Motor neuron (in vitro differentiated cells): ENCODE measurements at places on chromosomes 7 and 10. TPM values are rescaled to one million over a fixed set of nuclear protein-coding genes. Genes with fewer than 3 reads are reported as not detected.

The MSRB2 gene
- 27.2 and 27.3 TPM in 2 replicates for total RNA-seq

The SH2D4B gene
- total RNA-seq: 0.17 and 0.27 TPM in 2 replicates

The CPEB3 gene
- total RNA-seq: 10.7 and 12.5 TPM in 2 replicates

DNA sequence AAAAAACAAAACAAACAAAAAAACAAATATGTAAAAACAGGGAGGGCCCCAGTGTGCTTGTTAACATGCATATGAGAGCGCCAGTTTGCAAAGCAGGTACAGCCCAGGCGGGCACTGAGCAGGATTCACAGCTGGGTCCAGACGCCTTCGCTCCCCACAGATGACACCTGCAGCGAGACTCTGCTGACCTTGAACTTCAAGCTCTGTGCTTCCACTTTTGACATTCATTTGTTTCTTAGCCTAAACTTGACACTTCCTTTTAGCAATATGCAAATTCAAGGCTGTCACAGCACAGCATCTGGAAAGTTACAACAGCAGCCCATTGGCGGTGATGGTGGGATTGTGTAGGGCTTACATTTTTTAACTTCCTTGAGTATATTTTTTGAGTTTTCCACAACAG, 88.8 kb upstream of the TNS3 start:
- ATAC-seq: peak; percentile 50

- peak; percentile 83 for ATAC-seq
Observed at GRCh38 chr7:43481902-43482678, 100.8 kb upstream of the STK17A start.

- ATAC-seq: no peak
Observed at GRCh38 chr10:1620803-1621202, 116.5 kb downstream of the ADARB2 start.

The SPDYE6 gene
- total RNA-seq: 0.16 and 0.23 TPM in 2 replicates

DNA sequence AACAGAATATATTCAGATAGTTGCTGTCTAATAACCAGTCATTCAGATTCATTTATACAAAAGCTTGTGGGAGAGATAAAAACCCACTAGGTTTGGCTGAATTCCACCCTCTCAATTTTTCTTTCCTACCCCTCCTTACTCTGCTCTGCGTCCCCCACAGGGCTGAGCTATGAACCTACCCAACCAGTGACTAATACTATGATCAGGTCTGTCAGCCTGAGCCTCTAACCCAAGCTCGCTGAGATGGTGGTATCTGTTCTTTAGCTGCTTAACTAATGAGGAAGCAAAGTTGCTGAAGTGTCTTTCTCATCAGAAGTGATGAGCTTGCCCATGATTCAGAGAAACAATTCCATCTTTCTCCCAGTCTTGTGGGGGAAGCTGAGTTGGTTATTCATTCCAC, 248.7 kb upstream of the GPR26 start:
- no peak for ATAC-seq

GRCh38 chr7:129875745-129876411, 76.9 kb downstream of the UBE2H start:
- ATAC-seq: no peak

GRCh38 chr10:42948040-42948439, 128.8 kb upstream of the RET start:
- ATAC-seq: no peak

DNA sequence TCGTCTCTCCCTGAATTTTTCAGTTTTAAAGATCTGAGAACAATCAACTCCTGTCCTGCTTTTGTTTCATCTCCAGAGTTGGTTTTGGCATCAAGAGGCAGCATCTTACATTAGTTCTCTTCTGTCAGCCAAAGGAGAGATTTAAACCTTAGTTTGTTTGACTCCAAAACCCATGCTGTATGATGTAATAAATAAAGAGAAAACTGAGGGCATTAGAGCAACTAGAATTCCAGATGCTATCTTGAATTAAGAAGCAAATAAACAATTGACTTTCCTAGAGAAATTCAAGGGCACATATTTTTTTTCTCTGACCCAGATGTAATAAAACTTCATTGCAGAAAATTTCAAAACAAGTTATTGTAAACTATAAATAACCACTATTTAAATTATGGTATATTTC, 54.4 kb downstream of the INHBA start:
- no peak for ATAC-seq

- no peak for ATAC-seq
Observed at GRCh38 chr7:128120116-128120515, 88.9 kb upstream of the LRRC4 start.

DNA sequence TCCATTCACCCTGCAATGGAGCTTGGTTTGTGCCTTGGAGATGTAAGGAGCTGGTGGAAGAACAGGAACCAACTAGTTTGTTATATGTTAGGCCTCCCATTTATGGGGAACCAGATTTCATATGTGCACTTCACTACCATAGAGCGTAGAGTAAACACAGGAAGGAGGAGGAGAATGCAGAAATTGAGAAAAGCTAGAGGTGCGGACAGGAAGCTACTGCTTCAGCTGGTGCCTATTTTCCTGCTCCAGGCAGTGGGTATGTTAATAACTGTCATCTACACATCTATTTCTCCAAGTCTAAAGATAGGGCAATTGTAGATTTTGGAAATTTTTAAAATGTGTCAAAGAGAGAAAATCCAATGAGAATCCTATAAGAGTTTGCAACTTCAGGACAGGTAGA, 482.2 kb downstream of the PLXDC2 start:
- peak; percentile 63 for ATAC-seq

The C10orf90 gene
- total RNA-seq: 0.05 and 0.13 TPM in 2 replicates

DNA sequence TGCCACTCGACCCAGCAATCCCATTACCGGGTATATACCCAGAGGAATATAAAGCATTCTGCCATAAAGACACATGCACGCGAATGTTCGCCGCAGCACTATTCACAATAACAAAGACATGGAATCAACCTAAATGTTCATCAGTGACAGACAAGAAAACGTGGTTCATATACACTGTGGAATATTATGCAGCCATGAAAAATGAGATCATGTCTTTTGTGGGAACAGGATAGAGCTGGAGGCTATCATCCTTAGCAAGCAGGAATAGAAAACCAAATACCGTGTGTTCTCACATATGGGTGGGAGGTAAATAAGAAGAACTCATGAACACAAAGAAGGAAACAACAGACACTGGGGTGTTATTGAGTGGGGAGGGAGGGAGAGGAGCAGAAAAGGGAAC, 84.7 kb downstream of the SLC16A9 start:
- no peak for ATAC-seq

DNA sequence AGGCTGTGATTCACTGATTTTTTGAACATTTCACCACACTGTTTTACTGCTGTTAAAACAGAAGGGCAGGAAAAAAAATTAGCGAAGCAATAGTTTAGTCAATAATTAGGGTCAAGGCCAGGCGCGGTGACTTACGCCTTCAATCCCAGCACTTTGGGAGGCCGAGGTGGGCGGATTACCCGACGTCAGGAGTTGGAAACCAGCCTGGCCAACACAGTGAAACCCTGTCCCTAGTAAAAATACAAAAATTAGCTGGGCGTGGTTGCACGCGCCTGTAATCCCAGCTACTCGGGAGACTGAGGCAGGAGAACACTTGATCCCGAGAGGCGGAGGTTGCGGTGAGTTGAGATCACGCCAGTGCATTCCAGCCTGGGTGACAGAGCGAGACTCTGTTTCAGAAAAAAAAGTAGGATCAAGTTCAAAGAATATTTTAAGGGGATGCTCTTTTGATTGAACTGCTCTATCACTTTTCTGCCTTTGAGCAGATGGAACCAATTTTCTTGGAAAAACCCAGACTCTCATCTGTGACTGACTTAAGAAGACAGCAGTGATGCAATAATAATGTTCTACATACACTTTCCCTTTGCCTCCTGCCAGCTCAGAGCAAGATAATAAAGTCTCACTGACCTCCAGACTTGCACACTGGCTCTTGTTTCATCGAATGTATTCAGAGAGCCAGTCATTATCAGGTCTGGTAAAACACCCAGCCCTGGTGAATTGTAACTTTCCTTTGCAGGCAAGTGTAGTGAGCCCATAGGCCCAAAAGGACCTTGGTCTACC, 1.6 kb upstream of the PPA1 start:
- ATAC-seq: no peak

- no peak for ATAC-seq
Observed at GRCh38 chr10:17808971-17809841, at the start of gene MRC1. MRC1 (plus strand) TSS chr10:17809348; CDS start chr10:17809466, 118 bp downstream.

DNA sequence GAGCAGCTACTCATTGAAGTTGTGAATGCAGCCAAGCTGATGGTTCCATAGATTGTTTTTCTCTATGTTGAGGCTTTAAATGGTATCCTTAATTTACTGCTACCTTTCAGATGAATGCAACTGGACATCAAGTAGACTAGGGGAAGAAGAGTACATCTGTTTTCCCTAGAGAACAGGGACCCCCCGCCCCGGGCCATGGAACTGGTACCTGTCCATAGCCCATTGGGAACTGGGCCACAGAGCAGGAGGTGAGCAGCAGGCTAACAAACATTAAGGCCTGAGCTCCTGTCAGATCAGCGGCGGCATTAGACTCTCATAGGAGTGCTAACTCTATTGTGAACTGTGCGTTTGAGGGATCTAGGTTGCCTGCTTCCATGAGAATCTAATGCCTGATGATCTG, 391.3 kb downstream of the AUTS2 start:
- no peak for ATAC-seq

DNA sequence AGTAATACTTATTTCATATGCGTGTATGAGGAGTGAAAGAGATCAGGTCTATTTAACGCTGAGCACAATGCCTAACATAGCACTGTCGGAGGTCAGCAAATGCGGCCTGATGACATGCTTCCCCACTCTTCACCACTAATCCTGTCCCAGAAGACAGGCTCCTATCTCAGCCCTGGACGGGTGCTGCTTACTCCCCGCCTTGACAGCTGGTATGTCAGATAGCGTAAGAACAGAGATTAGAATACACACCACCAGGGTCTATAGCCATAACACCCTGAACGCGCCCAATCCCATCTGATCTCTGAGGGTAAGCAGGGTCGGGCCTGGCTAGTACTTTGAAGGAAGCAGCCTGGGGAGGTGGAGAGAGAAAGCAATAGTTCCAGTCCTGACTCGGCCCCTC, 32.3 kb upstream of the TM9SF3 start:
- ATAC-seq: no peak

GRCh38 chr10:7662522-7662921, 4.2 kb downstream of the ITIH5 start:
- ATAC-seq: no peak

The OR2A7 gene
- total RNA-seq: 1.4 TPM in 1 of 2 replicates, not detected in the other

- ATAC-seq: no peak
Observed at GRCh38 chr7:11358637-11359036, 385.0 kb downstream of the PHF14 start.

- no peak for ATAC-seq
Observed at GRCh38 chr7:157439149-157439548, 102.3 kb downstream of the DNAJB6 start.

- peak; percentile 40 for ATAC-seq
Observed at GRCh38 chr10:49139846-49140195, 6.0 kb upstream of the FAM170B start.

The PRSS37 gene
- total RNA-seq: 0.47 and 1.2 TPM in 2 replicates

DNA sequence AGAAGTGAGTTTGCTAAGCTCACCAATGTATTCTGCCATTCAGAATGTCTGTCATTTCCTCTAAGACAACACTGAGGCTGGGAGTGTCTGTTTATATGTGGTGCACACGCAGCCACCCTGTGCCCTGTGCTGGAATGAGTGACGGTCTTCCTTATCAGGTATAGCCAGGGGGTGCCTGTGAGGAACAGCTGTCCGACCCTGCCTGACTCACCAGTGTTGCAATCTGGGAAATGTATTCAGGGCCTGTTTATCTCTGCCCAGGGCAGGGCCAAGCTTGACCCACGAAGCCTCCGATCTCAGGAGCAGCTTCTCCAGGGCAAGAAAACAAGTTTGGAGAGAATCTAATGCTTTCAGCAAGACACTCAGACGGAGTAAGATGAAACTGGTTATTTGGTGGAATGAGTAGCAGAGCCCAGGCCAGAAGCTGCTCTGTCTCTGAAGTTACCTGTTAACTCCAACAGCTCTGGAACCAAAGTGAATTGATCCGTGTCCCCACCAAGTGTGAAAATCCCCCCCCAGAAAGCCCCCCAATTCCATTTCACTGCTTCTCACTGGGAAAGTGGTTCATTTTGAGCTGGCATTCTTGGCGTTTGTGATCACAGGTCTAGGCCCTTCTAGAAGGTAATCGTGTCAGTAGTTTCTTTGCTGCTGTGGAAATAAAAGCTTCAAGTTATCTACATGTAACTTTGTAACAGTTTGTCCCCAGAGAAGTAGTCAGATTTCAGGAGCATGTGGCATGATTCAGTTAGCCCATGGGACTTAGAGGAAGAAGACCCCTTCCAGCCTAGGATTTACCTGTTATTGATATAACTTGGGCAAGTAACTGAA, 6.1 kb upstream of the UBE2H start:
- no peak for ATAC-seq

DNA sequence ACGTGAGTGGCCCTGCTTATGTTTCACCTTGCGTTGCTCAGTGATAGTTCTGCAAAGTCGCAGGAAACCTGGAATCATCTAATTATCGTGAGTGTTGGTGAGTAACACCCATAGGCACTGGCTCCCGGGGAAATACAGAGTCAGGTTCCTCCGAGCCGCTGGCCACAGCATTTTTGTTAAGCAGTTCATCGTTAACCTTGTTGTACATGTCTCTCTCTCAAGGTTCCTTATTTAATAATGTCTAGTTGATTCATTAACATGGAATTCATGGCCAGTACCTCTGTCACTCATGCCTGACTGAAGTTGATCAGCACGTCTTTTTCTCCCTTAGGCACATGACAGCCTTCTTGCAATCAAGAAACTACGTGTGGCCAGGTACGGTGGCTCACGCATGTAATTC, 3.1 kb upstream of the ZFAND2A start:
- ATAC-seq: no peak

- no peak for ATAC-seq
Observed at GRCh38 chr10:48464121-48464870, 140.6 kb downstream of the ARHGAP22 start.

DNA sequence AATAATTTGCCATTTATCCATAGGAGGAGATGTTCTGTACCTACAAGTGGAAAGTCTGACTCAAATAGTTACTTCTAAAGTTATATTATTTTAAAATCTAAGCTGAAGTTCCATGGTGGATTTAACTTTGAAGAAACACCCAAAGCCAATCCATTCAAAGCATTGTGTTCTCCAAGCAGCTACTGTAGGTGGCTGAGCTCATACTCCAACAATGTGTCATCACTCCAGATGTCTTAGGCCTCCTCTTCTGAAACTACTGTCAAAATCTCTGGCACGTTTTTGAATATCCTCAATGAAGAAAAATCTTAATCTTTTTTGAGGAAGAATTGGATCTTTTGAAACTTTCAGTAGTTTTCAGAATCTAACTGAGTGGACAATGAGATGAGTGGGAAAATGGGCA, 169.1 kb downstream of the PTEN start:
- ATAC-seq: no peak
